ENCODE measurements at places on chromosomes 12 and 14.

DNA sequence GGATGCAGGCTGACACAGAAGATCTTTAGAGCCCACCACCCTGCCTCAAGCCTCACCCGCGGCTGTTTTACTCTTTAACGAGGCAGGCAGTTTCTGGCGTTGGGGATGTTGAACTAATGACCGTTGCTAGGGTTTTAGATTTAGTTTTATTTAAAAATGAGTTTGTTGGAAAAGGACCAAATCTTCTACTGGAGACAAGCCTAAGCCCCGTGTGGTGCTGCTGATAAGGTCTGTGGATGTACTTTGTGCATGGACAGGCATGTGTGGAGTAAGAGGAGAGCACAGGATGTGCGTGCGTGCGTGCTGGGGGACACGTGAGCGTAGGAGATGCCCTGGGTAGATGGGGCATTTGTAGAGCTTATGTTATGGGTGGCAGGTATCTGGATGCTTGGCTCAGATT, 5.7 kb downstream of the NTF3 start:
- no peak for DNase-seq

DNA sequence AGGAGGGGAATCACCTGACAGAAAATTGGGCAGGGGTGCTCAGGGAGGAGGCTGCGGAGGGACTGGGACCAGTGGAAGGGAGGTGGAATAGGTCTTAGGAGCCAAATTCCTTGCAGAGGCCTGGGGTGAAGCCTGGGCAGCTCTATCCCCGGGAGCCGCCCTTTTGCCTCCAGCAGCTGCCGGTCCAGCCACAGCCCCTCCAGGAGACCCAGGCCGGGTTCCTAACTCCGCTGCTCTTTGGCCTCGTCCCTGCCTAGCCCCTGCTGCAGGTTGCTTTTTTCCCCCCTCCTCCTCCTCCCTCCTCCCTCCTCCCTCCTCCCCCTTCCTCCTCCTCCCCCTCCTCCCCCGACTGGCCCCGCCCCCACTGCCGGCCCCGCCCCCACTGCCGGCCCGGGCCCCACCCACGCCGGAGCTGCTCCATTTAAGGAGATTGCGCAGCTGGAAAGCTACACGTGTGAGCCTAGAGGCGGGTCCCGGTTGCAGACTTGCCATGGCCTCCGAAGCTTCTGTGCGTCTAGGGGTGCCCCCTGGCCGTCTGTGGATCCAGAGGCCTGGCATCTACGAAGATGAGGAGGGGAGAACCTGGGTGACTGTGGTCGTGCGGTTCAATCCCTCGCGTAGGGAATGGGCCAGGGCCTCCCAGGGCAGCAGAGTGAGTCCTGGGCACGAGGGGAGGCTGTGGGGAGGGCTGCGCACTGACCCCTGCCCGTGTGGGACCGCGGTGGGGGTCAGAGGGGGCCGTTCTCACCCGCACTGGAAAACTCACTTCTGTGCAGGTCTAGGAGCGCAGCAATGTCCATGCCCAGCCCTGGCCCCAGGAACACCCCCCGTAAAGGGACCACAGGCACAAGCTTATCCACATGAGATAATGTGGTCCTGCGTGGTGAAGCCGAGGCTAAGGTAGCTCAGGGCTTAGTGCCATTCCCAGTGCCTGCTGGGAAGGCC, at the start of gene TCL1B:
Gene TCL1B (plus strand): TSS at position 449 of the 945 bp plus-strand sequence. CDS start 42 bp downstream, at position 491.
- DNase-seq: no peak

DNA sequence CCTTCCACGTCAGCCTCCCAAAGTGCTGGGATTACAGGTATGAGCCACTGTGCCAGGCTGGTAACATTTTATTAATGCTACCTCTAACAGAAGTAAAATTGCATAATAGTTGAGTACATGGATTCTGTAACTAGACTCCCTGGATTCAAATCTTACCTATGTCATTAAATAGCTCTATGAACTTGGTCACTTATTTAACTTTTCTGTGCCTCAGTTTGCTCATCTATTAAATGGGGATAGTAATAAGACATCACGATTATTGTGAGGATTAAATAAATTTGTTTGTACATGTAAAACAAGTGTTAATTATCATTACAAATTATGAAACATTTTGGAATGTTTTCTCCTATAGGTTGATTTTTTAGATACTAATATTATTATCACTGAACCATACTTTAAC, 6.7 kb downstream of the ACTR6 start:
- DNase-seq: no peak

DNA sequence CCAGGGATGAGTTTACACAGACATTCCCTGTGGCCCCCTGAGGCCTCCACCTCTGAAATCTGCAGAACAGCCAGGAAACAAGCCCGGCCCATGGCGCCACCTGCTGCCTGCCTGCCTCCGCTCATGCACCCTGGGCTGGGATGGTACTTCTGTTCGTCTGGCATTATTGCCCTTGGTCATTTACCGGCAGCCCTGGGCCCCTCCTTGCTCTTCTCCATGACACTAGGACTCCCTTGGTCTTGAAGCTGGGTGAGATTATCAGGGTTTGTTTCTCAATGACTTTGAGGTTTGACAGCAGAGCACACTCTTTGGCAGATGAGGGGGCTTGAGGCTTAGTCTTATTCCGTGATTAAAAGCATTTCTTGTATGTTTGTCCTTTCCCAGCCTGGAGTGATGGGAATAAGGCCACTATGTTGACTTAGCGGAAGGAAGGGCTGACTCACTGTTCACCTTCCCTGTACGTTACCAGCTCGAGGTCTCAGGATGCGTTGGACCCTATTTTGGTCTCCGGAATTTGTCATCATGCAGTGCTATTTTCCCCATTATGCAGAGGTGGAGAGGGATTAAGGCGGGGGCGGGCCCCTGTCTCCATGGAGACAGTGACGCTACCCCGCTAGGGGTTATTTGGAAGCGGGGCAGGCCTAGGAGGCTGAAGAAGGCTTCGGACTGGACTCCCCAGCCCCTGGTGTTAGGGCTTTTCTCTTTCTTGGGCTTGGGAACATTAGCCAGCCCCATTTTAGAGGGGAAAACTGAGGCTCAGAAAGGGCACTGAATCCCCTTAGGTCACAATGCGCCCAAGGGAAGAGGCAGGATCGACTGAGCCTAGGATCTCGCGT, 706 bp upstream of the PEX5 start:
- peak; percentile 39 for DNase-seq

- no peak for DNase-seq
Observed at GRCh38 chr14:39967885-39968284, 535.7 kb upstream of the FBXO33 start.

GRCh38 chr14:96949594-96949993, 152.4 kb downstream of the VRK1 start:
- DNase-seq: no peak

DNA sequence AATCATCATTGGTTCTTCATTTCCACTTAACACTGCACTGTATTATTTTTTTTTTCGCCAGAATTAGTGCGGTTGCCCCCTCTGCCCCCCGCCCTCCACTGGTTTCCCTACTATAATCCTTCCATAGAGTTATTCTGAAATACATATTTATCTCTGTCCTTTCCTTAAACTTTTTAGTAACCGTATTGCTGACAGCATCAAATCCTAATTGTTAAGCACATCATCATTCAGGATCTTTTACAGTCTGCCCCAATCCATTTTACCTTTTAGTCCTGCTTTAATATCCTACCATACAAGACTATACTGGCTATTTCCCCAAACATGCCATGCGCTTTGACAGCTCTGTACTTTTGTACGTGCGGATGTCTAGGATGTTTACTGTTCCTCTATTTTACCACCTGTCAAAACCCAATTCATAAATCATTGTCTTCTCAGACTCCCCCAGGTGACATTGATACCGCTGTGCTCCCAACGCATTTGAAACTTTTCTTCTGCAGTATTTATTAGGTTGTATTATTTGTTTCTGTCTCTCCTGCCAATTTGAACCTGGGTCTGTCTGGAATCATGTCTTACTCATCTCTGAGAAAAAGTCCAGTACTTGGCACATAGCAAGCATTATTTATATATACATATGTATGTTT, 1.0 kb downstream of the FGFR1OP2 start:
- no peak for DNase-seq

DNA sequence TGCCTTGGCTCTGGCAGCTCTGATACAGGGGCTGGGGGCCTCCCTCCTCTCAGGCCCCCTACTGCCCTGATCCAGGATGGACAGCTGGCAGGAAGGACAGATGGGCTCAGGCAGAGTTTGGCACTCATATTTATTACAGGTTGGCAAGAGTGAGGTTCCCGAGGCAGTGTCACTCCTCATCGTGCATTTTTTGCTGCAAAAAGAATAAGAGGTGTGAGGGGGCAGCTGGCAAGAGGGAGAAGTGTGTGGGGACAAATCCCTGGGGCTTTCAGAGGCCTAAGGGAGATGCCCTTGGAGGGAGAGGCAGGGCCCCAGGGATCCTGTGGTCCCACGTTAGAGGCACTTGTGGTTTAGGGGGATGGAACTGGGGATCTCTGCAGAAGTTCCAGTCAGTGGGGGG, 5.0 kb downstream of the CMTM5 start:
- no peak for DNase-seq

- DNase-seq: no peak
Observed at GRCh38 chr14:59406454-59407245, 58.5 kb downstream of the GPR135 start.

- no peak for DNase-seq
Observed at GRCh38 chr12:42617622-42618021, 28.1 kb upstream of the PRICKLE1 start.

- DNase-seq: no peak
Observed at GRCh38 chr12:115941362-115941761, 336.1 kb downstream of the MED13L start.

- no peak for DNase-seq
Observed at GRCh38 chr14:57382283-57382682, 8.1 kb upstream of the NAA30 start.

- no peak for DNase-seq
Observed at GRCh38 chr12:116937640-116938039, 26.9 kb downstream of the FBXW8 start.

DNA sequence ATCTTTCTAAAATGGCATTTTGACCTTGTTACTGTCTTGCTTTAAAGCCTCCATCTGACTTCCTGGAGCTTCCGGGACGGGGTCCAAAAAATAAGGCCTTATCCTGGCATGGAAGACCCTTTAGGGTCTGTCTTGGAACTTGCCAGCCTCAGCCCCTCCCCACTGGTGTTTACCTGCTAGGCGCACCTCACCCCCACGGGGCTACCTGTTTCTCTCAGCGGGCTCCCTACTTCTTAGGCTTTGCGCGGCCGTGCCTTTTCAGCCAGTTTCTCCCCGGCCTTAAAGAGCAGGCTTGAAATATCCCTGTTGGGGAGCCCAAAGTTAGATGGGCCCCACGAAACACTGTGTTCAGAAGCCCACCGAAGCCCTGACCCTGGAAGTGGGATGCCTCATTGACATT, 5.1 kb downstream of the RTL1 start:
- DNase-seq: no peak

DNA sequence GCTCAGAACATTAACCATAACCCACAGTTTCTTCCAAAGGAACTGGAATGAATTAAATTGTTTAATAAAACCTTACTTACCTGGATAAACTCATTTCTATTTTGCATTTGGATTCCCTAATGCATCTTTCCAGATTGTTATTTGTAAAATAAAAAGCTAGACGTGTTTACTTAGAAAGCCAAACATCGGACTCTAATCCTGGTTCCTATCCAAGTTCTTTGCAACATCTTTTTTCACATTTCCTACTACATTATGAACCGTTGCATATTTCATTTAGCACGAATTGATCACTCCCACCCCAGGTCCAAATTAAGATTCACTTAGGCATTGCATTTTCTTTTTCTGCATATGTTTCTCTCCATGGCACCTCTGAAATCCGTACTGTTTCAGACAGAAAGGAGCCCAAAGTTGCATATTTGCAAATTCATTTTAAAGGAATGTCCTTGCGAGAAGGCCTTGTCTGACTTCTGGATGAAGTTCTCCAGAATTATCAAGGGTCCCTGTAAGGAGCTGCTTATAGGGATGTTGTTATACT, 164.4 kb upstream of the GSC start:
- DNase-seq: no peak

DNA sequence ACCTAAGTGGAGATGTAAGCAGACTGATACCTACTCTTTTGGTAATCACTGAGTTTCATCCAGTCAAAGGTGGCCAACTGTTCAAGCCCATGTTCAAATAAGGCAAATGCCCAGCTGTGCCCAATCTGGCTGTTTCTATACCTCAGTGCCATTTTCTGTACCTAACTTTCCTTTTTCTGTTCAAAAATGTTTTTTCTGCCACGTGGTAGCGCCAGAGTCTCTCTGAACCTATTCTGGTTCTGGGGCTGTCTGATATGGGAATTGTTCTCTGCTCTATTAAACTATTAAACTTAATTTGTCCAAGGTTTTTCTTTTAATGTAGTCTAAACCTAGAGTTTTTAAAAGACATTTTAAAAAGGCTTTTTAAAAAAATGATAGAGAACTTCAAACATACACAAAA, 391.2 kb downstream of the NOVA1 start:
- DNase-seq: no peak

- DNase-seq: no peak
Observed at GRCh38 chr14:99028521-99028920, 243.5 kb downstream of the BCL11B start.

DNA sequence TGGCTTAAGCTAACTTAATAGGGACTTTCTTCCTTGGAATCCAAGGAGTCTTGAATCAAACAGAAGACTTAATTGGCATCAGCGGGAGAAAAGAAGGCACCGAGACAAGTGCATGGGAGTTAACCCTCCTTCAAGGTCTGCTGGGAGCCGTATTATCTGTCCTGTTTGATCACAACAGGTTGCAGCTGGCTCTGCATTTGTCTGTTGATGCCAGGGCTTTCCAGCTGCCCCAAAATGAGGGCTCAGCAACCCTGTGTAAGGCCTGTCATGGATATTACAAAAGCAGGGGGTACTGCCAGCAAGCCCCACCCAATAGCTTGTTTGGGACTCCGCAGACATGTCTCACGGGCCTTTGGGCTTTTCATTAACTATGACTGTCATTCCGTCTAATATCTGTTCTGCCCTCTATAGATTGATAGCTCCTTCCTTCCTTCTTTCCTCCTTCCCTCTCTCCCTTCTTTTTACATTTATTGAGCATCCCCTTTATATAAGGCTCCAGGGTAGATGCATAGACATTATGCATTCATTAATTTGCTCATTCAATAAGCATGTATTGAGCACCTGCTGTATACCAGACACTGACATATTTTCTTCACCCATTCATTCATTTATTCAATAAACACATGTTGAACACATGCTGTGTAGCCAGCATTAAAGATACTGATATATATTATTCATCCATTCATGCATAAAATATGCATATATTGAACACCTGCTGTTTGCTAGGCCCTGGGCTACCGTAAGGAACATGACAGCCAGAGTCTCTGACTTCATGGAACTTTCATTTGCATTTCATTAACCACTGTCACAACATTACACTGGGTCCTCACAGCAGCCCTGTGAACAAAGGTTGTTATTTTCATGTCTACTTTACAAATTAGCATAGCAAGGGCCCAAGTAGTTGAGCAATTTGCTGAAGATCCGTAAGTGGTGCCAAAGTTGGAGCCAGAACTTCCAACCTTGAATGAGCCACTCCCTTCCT, 56.2 kb downstream of the SVOP start:
- no peak for DNase-seq

DNA sequence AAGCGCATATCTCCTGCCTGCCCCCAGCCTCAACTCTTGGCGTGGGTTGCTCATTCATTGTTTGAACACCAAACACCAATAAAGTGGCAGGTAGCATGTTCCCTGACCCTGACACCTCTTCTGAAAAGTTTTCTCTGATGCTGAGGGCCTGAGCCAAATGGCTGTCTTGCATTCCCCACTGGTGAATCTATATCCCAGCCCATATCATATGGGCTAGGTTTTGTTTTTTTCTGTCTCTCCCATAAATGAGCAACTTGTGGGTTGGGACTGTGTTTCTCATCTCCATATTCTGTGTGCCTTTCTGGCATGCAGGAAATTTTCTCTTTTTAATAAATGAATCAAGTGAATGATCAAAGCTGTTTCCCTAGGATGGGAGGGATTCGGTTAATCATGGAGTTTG, 5.0 kb downstream of the MYO1A start:
- DNase-seq: no peak
